ENCODE measurements at places on chromosomes 5 and 9. TPM values are rescaled to one million over a fixed set of nuclear protein-coding genes. Genes with fewer than 3 reads are reported as not detected.

RFX3 gene
- total RNA-seq: 11.8 TPM

CCNB1 gene
- total RNA-seq: 14.0 TPM

OLFML2A gene
- total RNA-seq: 39.3 TPM

TAF11L3 gene
- not detected for total RNA-seq

NR2F1 gene
- total RNA-seq: 97.2 TPM

CCL28 gene
- total RNA-seq: 0.74 TPM

SPINK4 gene
- total RNA-seq: not detected

CDK7 gene
- 10.6 TPM for total RNA-seq

IFNK gene
- not detected for total RNA-seq

PCDHA8 gene
- 0.49 TPM for total RNA-seq

FOXD4L3 gene
- total RNA-seq: 0.49 TPM

LTC4S gene
- total RNA-seq: 10.6 TPM

LEAP2 gene
- total RNA-seq: 4.2 TPM

LRRC26 gene
- not detected for total RNA-seq

ZNF483 gene
- 8.8 TPM for total RNA-seq

FYB1 gene
- total RNA-seq: 10.8 TPM

CD72 gene
- total RNA-seq: 5.6 TPM

GRM6 gene
- not detected for total RNA-seq

SPRY4 gene
- 13.5 TPM for total RNA-seq

TEK gene
- 12.5 TPM for total RNA-seq

MYOZ3 gene
- not detected for total RNA-seq

C9orf50 gene
- not detected for total RNA-seq

INSL4 gene
- not detected for total RNA-seq

OR1J2 gene
- total RNA-seq: not detected

SLC46A2 gene
- not detected for total RNA-seq

PTCD2 gene
- 6.9 TPM for total RNA-seq

BAAT gene
- not detected for total RNA-seq
